ENCODE measurements at places on chromosomes 5 and 9. TPM values are rescaled to one million over a fixed set of nuclear protein-coding genes. Genes with fewer than 3 reads are reported as not detected.

Gene TMEM174
- total RNA-seq = not detected

Gene HTR1A
- not detected for total RNA-seq

Gene AJM1
- 1.6 TPM for total RNA-seq

GRCh38 chr9:2166203-2166602 lies 151.1 kb downstream of the SMARCA2 start:
- no peak for DNase-seq

- DNase-seq = no peak
Observed at GRCh38 chr9:108272349-108272899, 583.4 kb downstream of the ACTL7B start.

GRCh38 chr5:64210866-64211265 lies 45.2 kb downstream of the RNF180 start:
- peak; percentile 57 for DNase-seq

DNA sequence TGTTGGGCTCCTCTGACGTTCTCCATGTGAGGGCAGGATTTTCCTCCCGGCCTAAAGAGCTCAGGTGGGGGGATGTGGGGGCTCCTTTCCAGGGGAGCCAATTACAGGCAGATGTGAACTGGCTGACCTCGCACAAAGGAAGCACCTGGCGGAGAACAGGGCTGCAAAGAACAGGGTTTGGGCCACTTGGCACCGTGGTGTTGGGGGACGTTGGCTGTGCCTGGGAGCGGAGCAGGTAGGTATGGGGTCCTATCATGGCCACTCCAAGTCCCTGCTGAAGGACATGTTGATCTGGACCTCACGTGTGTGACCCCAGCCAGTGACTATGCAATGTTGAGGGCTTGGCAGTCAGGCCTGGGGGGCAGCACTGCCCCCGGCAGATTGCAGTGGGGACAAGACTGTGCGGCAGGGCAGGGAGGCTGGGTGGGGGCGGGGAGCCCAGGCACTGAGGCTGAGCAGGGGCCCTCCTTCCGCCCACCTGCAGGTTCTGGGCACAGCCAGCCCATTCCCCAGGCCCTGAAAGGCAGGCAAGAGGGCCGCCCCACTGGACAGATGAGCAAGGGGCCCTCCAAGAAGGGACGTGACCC lies 19.4 kb downstream of the FIBCD1 start:
- no peak for DNase-seq
